ENCODE measurements at places on chromosomes 1 and 21.

GRCh38 chr1:211947396-211948295 is 87.7 kb downstream of the INTS7 start:
- DNase-seq = no peak

- no peak for DNase-seq
Observed at GRCh38 chr1:156177919-156178654, 15.8 kb upstream of the SLC25A44 start.

DNA sequence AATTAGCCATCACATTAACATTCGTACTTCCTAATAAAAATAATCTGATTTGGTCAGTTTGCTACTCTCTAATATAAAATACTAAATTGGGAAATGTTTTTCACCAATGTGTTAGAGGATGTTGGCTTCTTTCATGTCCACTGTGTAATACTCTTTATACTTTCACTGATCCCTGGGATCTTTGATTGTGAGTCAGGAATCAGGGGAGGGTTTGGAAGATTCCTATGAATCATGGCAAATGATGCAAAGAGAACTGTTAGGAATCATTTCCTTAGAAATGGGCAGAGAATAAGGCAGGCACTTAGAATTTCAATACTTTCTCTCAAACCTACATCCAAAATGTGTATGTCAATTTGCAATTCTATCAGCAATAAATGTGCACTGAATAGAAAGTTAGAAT is 31.0 kb downstream of the KRTAP24-1 start:
- DNase-seq = no peak

- no peak for DNase-seq
Observed at GRCh38 chr1:114286179-114286578, 132.5 kb upstream of the SYT6 start.

DNA sequence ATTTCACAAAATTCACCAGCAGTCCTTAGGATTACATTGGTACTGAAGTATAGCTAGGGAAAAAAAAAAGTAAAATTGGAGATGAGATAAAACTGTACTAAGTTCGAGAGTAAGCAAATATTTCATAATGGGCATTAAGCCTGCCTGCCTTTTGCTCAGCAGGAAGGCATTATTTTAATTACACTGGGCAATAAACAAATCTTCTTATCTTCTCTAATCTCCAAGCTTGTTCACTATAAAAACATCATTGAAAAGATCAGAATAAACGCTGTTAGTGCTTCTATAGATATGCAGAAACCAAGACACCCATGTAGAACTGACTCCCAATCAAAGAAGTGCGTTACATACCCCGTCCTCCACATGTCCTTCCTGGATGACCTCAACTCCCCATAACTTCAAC is 174.2 kb upstream of the CHODL start:
- DNase-seq = no peak

GRCh38 chr1:41783189-41783639 is 135.5 kb downstream of the HIVEP3 start:
- DNase-seq = no peak

GRCh38 chr1:168428063-168428731 is 115.6 kb downstream of the XCL2 start:
- DNase-seq = no peak

DNA sequence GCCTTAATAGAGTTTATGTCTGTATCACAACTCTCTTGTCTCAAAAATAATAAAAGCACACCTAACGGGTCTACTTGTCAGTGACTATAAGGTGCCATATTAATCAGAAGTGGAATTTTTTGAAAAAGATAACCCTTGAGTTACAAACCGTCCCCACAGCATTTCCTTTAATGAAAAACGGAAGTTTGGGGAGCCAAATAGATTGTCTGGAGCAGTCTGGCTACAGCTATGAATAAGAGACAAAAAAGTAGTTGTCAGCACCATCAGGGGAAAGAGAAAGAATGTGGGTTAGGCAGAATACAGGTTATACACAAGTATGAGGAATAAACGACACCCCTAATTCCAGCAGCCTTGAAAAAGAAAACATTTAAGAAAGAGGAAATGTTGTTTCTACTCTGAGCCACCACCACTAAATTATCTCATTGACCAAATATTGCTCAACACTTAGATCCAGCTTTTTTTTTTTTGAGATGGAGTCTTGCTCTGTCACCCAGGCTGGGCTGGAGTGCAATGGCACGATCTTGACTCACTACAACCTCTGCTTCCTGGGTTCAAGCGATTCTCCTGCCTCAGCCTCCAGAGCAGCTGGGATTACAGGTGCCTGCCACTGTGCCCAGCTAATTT is 29.4 kb upstream of the USP24 start:
- no peak for DNase-seq

DNA sequence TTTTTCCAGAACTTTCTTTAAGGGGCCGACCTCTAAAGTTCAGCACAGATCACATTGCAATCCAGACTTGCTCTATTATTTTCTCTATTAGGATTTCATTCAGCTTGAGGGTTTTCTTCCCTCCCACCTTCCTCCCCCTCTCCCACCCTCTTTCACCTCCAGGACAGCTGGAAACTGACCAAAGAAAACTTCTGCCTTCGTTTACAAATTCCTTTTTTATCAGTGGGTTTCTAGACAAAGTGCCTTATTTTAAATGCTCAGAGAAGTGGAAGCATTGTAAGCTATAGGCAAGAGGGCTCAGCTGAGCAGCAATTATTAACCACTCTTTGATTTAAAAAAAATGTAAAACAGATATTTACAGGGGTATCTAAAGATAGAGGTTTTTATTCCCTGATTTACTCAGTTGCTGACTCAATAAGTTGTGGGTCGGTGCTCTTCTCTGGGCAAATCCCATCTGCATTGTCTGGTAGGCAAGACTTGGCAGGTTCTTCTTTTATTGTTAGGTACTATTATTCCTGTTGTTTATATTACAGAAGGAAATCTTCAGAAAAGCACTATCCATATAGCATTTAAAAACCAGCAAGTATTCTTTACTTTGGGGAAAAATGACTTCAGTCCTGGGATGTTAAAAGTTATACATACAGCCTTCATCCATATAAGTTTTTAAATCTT is 277.0 kb upstream of the C1orf105 start:
- no peak for DNase-seq

GRCh38 chr1:194047921-194048320 is 861.5 kb upstream of the B3GALT2 start:
- no peak for DNase-seq

DNA sequence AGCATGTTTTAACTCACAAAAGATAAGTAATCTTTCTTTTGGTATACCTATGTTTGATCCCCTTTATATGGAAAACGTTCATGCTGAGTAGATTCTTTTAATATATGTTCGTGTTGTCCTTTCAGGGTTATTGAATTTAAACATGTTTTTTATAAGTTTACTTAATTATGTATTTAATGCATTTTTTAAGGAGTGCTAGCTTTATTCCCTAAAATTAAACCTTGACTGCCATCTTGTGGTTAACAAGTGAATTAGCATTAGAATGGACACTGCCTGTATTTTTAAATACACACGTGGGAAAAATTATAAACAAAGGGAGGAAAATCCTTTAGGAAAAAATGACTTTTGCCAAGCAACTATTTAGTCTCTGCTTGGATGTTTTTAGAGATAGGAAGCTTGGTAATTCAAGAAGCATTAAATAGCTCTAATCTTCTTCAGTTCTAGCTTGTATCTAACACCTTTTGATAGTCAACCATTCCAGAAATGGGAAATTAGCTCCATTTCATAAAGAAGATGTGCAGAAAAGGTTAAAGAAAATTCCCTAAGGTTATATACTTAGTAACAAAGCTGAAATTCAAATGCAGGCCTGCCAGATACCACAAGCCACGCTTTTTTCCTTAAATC is 43.0 kb downstream of the UBE2U start:
- no peak for DNase-seq

DNA sequence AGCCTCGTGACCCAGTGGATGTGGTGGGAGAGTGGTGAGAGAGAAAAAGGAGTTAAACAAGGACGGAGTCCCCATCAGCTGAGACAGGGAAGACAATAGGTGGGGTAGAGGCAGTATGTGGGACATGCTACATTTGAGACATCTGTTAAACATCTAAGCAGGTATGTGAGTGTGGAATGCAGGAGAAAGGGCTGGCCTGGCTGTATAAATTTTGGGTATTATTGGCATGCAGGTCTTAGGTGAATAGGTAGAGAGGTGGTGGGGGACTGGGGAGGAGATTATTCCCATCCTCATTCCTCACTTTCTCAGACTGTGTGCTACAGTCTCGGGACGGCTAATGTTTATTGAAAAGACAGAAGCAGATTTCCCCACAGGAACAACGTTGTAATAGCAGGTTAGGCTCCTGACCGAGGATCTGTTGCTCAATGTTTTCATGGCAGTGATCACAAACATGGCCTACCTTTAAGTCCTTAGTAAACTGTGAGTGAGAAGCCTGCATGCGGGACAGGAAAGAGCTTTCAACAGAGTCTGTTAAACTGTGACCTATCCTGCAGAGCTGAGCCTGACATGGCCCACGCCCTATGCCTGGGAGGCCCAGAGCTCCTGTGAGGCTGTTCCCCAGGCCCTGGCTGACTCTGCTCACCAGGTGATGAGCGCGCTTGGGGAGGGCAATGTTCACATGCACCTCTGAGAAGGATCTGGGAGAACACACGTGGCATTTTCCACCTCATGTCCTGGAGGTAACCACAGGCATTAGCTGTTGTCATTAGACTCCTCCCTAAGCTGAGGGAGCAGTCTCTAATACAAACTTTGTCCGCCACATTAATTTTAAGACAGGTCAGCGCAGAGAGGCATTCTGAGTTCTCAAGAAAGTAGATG is 16.5 kb downstream of the VSIG8 start:
- no peak for DNase-seq

DNA sequence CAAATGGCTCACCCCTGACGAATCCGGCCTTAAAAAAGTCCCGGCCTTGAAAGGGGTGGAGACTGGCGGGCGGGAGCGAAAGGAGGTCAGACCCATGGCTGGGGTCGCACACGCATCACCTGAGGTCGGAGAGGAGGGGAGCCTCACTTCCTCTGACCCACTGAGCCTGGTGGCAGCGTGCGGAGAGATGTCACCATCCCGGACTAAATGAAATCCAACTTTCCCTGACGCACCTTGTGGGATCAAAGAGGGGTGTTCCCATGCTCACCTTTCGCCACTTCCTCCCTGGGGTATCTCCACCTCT is 709 bp upstream of the SLC41A1 start:
- no peak for DNase-seq

- no peak for DNase-seq
Observed at GRCh38 chr1:163170975-163171676, 31.6 kb downstream of the RGS5 start.

DNA sequence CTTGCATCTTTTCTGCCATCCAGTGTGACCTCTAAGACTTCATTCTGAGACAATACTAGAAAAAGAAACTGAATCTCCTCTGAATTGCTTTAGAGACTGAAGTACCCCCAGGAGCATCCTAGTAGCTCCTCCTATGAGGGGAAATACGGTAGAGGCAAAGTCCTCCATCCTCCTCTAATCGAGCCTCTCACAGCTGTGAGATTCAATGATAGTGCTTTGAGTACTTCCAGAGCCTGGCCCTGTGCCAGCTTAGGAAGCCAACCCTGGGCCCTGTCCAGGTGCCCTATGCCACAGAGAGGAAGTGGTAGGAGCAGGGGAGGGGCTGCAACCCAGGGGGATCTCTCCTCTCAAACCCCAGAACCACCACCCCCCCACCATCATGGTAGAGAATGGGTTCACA is 10.7 kb downstream of the RORC start:
- peak; percentile 47 for DNase-seq

DNA sequence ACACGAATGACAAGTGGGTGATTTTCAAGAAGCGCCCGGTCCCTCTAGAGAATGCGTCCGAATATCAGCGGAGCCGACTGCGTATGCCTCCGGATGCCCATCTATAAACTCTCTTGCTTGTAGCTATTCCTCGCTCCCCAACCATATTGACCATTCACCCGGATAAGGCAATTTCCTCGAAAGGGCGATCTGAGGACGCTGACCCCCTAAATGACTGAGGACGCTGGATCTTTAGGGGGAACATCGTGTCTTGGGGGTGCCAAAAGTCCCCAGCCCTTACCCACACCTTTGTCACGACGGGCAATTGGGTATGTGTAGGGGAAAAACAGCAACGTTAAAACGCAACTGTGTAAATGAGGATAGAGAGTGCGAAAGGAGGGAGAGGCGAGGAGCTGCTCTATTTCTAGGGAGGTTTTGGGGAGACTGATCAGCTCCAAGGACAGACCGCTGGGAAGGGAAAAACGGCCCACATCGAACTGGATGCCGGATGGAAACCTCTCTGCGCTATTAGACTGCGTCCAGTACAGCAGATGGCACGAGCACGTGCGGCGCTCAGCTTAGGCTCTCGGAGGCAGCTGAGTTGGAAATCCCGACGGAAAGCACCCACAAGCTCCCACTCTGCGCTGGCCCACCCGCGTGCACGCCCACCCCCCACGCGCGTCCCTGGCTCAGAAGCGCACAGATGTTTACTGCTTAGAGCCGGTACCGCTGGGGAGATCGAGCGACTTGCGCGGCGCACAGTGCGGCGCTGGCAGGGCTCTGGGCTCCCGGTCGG is 2.9 kb upstream of the PRRX1 start:
- DNase-seq = no peak

DNA sequence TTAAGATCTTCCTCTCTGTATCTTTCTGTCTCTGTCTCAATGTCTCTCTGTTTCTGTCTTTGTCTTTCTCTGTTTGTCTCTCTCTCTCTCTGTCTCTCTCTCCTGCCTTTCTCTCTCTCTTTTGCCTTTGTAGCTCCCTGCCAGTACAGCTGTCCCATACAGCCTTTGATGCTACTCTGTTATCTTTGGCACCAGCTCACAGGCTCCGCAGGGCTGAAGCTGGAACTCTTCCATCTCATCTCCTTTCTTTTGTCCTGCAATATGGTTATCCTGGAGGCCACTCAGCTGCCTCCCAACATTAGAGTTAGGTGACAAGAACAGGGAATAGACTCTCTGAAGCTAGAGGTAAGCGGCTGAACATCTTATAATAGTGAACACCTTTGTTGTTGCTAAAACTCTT is 354.3 kb upstream of the NEGR1 start:
- no peak for DNase-seq

GRCh38 chr1:206657751-206658150 is 22.4 kb downstream of the DYRK3 start:
- no peak for DNase-seq

- DNase-seq = no peak
Observed at GRCh38 chr1:215776336-215776735, 209.2 kb downstream of the KCTD3 start.

GRCh38 chr1:158809862-158810261 is 21.3 kb upstream of the MNDA start:
- no peak for DNase-seq

DNA sequence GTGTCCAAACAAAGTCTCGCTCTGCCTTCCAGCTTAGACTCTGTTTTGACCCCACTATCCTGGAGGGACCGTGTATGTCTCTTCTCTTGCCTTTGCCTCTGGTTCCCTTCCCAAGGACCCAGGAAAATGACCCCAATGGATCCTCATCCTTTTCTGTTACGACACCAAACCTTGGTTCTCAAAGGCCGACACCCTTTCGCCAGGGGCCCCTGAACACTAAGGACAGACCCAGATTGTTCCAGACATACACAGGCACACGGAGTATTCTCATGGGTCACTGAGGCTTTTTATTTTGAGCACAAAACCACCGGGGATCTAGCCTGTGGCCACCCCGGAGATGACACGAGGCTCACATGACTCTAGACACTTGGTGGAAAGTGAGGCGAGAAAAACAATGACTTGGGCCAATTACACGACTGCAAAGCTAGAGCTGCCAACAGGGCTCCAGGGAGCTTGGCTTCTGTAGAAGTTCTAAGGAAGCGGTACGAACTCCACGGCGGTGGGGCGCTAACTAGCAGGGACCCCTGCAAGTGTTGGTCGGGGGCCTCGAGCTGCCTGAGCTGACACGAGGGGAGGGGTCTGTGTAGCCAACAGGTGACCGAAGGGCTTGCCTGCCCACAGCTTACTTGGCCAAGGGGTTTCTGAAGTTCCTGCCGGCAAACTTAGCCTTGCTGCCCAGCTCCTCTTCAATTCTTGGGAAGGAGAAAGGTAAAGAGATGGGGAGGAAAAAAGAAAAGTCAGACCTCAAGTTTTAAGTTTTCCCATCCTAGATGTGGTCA is 17.6 kb downstream of the ENO1 start:
- DNase-seq = no peak

Measured in CD4-positive, alpha-beta T cell treated with Interferon alpha-2 for 1 hour (primary cell).